Thymus (tissue), 14 donors: ENCODE measurements at places on chromosomes 1 and 21.

GRCh38 chr1:231630558-231631205, 4.1 kb downstream of the DISC1 start:
- DNase-seq, result no peak
- H3K27ac ChIP-seq, result no peak overlapping the region
- H3K4me3 ChIP-seq, result no peak overlapping the region
- peaks cover 9% of the 10 kb centered on the region for H3K27me3 ChIP-seq
- no peaks in the 10 kb centered on the region for H3K36me3 ChIP-seq

- H3K4me3 ChIP-seq, result no peak overlapping the region
- no peaks in the 10 kb centered on the region for H3K4me1 ChIP-seq
- H3K36me3 ChIP-seq, result no peaks in the 10 kb centered on the region
- no peak overlapping the region for H3K27ac ChIP-seq
- H3K27me3 ChIP-seq, result no peaks in the 10 kb centered on the region
Measured at GRCh38 chr21:38240129-38240528, 16.7 kb upstream of the KCNJ15 start.

DNA sequence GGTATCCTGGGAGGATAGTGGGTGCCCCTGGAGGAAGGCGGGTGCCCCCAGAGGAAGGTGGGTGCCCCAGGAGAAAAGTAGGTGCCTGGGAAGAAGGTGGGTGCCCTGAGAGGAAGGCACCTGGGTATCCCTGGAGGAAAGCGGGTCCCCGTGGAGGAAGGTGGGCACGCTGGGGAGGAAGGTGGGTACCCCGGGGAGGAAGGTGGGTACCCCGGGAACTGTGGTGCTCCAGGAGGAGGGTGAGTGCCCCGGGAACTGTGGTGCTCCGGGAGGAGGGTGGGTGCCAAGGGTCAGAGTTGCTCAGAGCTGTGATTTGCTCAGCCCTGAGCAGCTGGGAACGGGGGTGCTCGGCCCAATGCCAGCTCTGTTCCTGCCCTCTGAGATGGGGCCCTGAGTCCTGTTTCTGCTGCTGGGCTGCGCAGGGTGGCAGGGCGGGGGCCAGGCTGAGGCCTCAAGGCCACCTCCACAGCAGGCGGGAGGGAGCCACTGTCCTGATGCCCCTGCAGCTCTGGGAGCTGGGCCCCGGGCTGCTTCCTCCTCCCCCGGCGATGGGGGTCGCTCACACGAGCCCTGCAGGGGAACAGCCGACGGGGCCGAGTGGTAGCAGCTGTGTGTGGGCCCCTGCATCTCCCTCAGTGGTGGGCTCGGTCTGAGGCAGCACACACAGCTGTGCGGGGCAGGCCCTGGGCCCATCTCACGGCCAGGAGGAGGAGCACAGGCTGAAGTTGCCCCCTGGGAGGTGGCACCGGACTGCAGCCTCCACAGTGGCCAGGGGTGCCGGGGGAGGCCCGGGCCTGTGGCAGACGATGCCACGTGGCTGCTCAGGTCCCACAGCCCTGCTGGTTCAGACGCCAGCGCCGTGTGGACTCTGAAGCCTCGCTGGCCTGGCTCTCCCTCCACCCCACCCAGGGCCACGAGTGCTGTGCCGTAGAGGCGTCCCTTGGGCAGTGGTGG, 57.4 kb downstream of the SLX9 start:
- H3K36me3 ChIP-seq, result no peaks in the 10 kb centered on the region
- no peak for DNase-seq
- no peaks in the 10 kb centered on the region for H3K27me3 ChIP-seq
- H3K4me1 ChIP-seq, result no peaks in the 10 kb centered on the region

DNA sequence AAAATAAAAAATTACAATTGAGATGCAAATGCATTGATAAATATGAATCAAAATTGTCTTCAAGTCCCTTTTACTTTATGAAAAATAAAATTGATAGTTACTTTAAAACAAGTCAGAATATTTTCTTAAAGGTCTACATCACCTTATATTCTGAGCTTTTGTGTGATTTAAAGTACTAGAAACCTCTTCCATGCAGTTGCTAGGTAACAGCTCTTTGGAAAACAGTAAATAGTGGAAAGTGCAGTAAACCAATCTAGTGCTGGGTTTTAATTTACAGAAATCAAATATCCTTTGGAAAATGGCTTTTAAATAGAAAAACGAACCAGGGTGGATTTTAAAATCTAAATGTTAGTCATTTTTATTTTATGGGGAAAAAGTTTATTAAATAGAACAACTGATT, 227.9 kb downstream of the KCNT2 start:
- no peaks in the 10 kb centered on the region for H3K27me3 ChIP-seq
- no peak for DNase-seq
- no peak overlapping the region for H3K4me3 ChIP-seq
- no peaks in the 10 kb centered on the region for H3K36me3 ChIP-seq
- H3K4me1 ChIP-seq, result no peaks in the 10 kb centered on the region

DNA sequence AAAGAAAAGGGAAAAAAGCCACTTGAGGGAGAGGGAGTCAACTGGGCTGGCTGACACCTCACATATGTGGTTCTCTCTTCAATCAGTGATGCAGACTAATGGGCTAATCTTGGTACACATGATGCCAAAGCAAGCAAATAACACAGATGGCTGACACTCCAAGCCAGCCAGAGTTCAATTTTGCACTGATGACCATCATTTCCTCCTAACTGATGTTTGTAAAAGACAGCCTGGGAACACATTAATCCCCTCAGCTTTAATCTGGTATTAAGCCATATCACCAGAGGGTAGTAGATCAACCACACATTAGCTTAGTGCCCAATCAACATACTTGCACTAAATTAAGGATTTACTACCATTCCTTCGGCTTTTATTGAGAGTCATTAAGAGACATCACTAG, 2.8 kb downstream of the VPS72 start:
- H3K4me1 ChIP-seq, result peaks cover 16% of the 10 kb centered on the region
- no peak for DNase-seq
- no peak overlapping the region for H3K27ac ChIP-seq

GRCh38 chr1:188065917-188066316, 1237.2 kb downstream of the PLA2G4A start:
- no peak overlapping the region for H3K27ac ChIP-seq
- DNase-seq, result no peak
- H3K27me3 ChIP-seq, result no peaks in the 10 kb centered on the region
- no peak overlapping the region for H3K4me3 ChIP-seq

DNA sequence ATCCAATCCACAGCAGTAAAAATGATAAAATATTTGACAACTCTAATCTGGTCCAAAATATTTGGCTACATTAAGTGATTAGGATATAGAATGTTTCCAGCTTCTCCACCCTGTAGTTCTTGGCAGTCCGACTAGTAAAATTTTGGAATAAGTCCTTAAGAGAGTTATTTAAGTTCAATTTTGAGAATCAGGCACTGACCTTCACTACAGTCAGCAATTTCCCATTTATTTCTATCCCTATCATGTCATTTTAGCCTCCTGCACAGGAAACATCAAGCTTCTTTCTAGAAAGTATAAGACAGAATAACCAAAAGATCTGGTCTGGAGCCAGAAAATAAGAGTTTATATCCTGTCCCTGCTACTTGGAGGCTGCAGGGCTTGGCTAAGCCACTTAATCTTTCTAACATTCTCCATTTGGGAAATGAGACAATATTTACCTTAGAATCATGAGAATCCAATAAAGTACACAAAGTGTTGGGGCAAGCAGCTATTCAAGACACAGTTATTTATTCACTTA, 162.2 kb downstream of the DPYD start:
- H3K4me3 ChIP-seq, result no peak overlapping the region
- no peaks in the 10 kb centered on the region for H3K36me3 ChIP-seq
- H3K27me3 ChIP-seq, result no peaks in the 10 kb centered on the region
- no peaks in the 10 kb centered on the region for H3K4me1 ChIP-seq
